ENCODE measurements at places on chromosomes 16 and 17. TPM values are rescaled to one million over a fixed set of nuclear protein-coding genes. Genes with fewer than 3 reads are reported as not detected.

GRCh38 chr17:48546924-48547807, 2.3 kb upstream of the HOXB2 start:
- DNase-seq = no peak

DNA sequence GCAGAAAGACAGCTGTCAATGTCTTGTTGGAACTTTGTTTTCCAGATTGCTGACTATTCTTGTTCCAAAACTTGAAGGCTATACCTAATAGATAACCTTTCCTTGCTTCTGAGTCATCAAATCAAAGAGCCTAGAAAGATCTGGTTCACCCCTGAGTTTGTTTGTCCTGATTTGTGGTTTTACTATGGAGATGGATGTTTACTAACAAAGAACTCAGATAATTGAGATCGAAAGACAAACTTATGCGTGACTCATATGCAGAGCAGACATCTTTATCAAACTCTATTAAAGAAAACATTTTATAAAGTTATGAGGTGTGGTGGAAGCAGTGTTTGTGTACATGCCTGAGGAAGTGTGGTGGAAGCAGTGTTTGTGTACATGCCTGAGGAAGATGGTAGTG, 311.1 kb upstream of the TBX2 start:
- DNase-seq = no peak

- DNase-seq = no peak
Observed at GRCh38 chr17:75571885-75572215, 15.8 kb upstream of the MYO15B start.

Gene SLC5A11
- total RNA-seq = 0.51 TPM

Gene LRRC36
- not detected for total RNA-seq

Gene UTS2R
- total RNA-seq = not detected

Gene GP1BA
- not detected for total RNA-seq
